ENCODE measurements at places on chromosomes 7 and 10. TPM values are rescaled to one million over a fixed set of nuclear protein-coding genes. Genes with fewer than 3 reads are reported as not detected.

GRCh38 chr7:100432053-100432452 lies 2.4 kb downstream of the MEPCE start:
- no peak for DNase-seq

- no peak for DNase-seq
Measured at GRCh38 chr10:86253091-86254072, 113.2 kb downstream of the GRID1 start.

DNA sequence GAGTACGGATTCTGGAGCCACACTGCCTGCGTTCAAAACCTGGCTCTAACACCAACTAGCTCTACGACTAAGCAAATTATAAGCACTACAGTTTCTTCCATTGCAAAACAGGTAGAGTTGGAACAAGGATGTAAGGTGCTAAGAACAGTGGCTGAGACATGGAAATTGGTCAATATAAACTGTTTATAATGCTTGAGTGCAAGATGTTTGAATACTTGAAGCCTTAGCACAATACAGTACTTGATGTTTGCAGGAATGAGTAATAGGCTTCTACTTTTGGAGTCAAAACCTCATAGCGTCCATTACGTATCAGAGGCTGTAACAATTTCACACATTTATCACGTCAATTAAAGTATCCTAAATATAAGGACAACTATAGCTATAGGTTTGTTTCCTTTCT lies 6.9 kb downstream of the NT5C2 start:
- DNase-seq: no peak

DNA sequence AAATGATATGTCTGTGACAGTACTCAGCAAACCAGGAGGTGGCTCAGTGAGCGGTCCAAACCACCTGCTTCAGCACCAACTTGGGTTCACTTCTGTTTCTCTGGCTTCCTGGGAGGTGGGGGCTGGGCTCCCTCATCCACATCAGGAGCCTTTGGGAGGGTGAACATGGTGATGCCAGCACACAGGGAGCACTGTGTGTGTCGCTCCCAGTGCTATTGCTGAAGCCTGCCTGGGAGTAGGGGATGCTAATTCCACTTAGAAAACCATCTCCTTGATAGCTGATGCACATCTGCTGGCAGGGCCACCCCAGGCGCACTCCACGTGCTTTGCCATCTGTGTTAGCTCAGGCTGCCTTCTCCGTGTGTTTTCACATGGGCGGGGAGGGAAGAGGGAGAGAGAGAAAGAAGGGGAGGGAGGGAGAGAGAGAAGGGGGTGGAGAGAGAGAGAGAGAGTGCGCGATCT lies 58.0 kb downstream of the RAMP3 start:
- no peak for DNase-seq

GRCh38 chr10:83165265-83165664 lies 974.0 kb upstream of the GHITM start:
- no peak for DNase-seq

DNA sequence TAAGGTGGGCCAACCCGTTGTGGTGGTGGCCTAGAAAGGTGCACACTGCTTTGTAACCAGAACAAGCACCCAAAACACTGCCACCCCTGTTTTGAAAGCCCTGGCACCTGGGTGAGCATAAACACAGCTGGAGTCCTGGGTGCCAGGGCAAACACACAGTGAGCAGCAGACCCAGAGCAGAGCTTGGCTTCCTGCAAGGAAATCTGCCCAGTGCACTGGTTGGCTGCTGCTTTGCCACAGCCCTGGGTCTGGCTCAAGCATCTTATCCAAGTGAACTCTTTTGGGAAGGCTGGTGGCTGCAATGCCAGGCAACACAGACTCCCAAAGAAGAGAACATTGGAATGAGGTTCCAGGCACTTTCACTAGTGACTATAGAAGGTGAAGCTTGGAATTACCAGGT lies 145.5 kb upstream of the PDE1C start:
- DNase-seq: no peak

- DNase-seq: no peak
Measured at GRCh38 chr7:114785496-114785895, 136.4 kb upstream of the MDFIC start.

- no peak for DNase-seq
Measured at GRCh38 chr7:18715988-18716387, 220.4 kb downstream of the HDAC9 start.

DNA sequence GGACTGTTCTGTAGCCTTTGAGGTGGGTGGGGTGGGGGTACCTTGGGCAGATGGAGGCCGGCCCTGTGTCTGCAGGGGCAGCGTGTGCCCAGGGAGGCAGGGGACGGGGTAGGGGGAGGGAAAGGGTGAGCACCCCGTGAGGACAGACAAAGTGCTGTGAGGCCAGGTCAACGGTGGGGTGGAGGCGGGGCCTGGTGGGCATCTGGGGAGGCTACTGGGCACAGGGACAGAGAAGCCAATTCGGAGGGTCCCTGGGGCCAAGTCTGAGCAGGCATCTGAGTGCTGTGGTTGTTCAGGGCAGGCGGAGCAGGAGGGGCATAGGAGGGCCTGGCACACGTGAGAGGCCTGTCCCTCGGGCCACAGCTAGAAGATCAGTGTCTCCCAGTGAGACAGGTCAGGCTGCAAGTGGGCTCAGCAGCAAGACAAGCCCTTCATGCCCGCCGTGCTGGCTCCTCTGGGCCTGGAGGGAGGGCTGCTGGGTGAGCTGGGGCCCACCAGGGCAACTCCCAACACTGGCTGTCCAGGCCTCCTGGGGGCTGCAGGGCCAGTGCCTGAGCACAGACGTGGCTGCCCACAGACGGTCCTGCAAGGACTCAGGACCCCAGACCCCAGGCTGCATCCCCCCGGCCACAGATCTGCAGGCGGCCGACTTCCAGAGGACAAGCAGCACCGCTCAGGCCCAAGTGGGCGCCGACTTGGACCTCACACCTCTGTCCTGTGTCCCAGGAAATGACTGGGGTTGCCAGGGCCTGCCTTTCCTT lies 26.4 kb upstream of the KNDC1 start:
- DNase-seq: no peak

The MACC1 gene
- 0.22 TPM for total RNA-seq

The TMEM168 gene
- total RNA-seq: 31.8 TPM

The PTPRZ1 gene
- not detected for total RNA-seq

The C10orf67 gene
- total RNA-seq: 0.84 TPM

The NPY4R gene
- not detected for total RNA-seq

The DMBT1 gene
- not detected for total RNA-seq

The ABLIM1 gene
- total RNA-seq: 219 TPM

The KEL gene
- 1.8 TPM for total RNA-seq

The VAX1 gene
- not detected for total RNA-seq
